Stimulated activated CD4-positive, alpha-beta T cell treated with anti-CD3 and anti-CD28 coated beads, Interleukin-1b, Interleukin-23, amount 100 ng/mL, for 1 hour (primary cell): ENCODE measurements at places on chromosomes 2 and 18.

DNA sequence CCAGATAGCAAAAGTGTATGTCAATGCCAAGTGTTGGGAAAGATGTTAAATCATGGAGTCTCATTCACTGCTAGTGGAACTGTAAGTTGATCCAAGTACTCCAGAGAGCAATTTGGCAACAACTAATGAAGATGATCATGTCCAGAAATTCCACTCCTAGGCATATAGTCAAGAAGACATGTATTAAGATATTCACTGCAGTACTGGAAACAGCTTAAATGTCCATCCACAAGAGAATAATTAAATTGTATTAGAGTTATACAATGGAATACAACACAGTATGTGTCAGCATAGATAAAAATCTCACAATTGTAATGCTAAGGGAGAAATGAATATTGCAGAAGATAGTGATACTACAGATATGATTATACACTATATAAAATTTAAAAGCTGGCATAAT is 15.2 kb upstream of the LBH start:
- DNase-seq, result no peak

DNA sequence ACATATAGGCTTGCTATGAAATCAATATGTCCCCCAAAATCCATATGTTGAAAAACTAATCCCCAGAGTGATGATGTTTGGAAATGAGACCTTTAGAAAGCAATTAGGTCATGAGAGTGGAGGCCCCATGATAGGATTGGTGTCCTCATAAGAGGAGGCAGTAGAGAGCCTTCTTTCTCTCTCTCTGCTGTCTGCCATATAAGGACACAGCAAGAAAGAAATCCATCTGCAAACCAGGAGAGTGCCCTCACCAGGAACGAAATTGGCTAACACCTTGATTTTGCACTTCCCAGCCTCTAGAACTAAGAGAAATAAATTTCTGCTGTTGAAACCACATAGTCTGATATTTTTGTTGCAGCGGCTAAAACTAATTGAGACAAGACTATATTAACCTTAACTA is 89.5 kb downstream of the NBAS start:
- no peak for DNase-seq

- no peak for DNase-seq
These were observed 53.5 kb downstream of the RDH14 start for GRCh38 chr2:18506883-18507509.

DNA sequence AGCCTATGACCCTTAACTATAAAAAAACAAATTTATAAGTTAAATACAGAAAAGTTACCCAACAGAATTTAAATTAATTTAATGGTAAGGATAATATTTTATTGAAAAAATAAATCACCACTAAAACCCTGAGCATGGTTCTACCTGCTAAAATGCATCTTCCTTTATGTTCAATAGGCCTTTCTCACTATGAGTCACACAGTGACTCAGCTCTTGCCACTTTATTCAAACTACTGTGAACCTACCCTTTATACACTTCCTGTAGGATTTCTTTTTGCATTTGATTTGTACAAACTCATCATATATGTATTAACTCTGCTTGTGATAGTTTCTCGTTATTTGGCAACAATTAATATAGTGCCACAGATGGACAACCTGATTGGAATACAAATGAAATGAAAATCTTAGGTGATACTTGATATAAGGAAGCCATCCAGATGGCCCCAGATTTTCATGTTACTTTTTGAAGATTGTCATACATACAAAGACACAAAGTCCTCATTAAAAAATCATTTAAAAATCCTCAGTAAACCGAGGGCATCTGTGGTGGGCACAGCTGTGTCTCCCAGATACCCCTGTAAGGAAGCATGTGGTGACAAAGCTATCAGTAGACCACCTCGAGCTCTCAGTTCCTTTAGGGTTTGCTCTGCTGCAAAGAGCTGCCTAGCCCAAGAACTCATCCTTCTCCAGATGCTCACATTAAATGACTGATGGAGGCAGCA is 55.2 kb upstream of the COBLL1 start:
- DNase-seq, result no peak

GRCh38 chr2:85744741-85745601 is 8.8 kb upstream of the ATOH8 start:
- no peak for DNase-seq

- no peak for DNase-seq
These were observed 6.7 kb downstream of the LMAN1 start for GRCh38 chr18:59352250-59352855.
